Gastrocnemius medialis (tissue), 4 donors: ENCODE measurements at places on chromosomes 5 and 9.

GRCh38 chr5:52709167-52709925 is 78.4 kb upstream of the ITGA1 start:
- H3K27me3 ChIP-seq: no peaks in the 10 kb centered on the region
- no peaks in the 10 kb centered on the region for H3K36me3 ChIP-seq
- H3K4me3 ChIP-seq: no peak overlapping the region

- H3K27me3 ChIP-seq: no peaks in the 10 kb centered on the region
- H3K4me1 ChIP-seq: peaks cover 28% of the 10 kb centered on the region
- no peak overlapping the region for H3K27ac ChIP-seq
- DNase-seq: no peak
- no peaks in the 10 kb centered on the region for H3K36me3 ChIP-seq
Observed at GRCh38 chr9:120934281-120934680, 7.7 kb upstream of the TRAF1 start.

- no peaks in the 10 kb centered on the region for H3K36me3 ChIP-seq
- no peaks in the 10 kb centered on the region for H3K27me3 ChIP-seq
- no peak overlapping the region for H3K4me3 ChIP-seq
- DNase-seq: no peak
Observed at GRCh38 chr5:178784391-178784790, 53.9 kb upstream of the ZNF354A start.

- no peak for DNase-seq
- H3K36me3 ChIP-seq: no peaks in the 10 kb centered on the region
- no peaks in the 10 kb centered on the region for H3K4me1 ChIP-seq
Observed at GRCh38 chr9:16602494-16602893, 268.0 kb downstream of the BNC2 start.

DNA sequence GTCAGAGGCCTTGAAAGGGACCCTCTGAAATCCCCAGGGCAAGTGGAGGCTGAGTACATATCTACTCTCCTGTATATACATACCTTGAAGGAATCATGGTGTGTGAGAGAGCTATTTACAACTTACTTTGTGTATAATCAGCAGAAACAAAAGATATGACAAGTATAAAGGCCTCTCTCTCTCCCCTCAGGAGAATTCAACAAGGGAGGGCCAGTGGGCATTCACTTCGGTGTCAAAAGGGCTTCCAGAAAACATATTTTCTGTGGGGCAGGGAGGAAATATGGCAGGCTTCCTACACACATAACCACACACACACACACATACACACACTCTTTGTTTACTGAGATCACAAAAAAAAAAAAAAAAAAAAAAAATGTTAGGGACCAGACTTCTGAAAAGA is 181.7 kb downstream of the BNC2 start:
- no peaks in the 10 kb centered on the region for H3K27me3 ChIP-seq
- no peak for DNase-seq
- H3K27ac ChIP-seq: peak overlapping the region; percentile 36
- peaks cover 20% of the 10 kb centered on the region for H3K4me1 ChIP-seq
- no peaks in the 10 kb centered on the region for H3K36me3 ChIP-seq

DNA sequence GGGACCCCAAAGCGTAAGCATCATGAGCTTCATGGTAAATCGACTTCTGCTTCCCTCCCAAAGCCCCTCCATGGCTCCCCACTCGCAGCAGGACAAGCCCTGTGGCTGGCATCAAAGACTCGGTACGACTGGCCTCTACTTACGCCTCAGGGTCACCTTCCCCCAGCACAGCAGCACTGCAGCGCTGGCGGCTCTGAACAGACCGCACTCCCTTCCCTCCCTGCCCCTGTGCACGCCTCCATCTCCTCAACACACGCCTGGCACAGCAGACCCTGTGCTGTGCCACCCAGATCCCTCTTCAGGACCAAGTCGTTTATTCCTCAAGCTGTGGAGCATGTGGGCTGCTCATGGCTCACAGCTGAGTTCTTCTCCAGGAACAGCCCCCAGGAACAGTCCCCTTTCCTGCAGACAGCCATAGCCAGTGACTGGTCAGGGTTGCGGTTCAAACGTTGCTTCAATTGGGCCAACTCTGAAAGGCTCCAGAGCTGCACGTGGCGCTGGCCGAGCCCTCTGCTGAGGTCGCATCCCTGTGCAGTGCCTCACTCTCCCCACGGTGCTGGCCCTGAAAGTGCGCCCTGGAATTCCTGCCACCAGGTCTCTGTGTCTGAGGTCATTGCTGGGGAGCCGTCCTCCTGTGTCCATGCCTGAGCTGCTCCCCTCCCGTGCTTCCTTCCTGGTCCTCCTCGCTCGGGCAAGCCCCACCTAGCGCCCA is 88.0 kb downstream of the ZNF354C start:
- no peaks in the 10 kb centered on the region for H3K36me3 ChIP-seq
- H3K27me3 ChIP-seq: no peaks in the 10 kb centered on the region
- no peak overlapping the region for H3K27ac ChIP-seq
- no peaks in the 10 kb centered on the region for H3K4me1 ChIP-seq
- DNase-seq: no peak

DNA sequence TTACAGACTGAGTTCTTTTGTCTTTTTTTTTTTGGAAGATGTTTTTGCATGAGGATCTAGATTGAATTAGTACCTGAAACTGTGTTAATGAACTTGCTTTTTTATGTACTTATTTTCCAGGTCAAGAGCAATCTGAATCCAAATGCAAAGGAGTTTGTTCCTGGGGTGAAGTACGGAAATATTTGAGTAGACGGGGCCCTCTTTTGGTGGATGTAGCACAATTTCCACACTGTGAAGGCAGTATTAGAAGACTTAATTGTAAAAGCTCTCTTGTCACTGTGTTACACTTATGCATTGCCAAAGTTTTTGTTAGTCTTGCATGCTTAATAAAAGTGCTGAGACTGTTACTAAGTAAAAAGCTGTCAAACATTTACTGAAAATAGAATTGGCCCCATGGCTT is 14.5 kb downstream of the SLC23A1 start:
- H3K27me3 ChIP-seq: no peaks in the 10 kb centered on the region
- H3K4me1 ChIP-seq: peaks cover 28% of the 10 kb centered on the region
- H3K4me3 ChIP-seq: no peak overlapping the region
- no peak for DNase-seq
- no peaks in the 10 kb centered on the region for H3K36me3 ChIP-seq

GRCh38 chr5:96387616-96388015 is 45.4 kb downstream of the PCSK1 start:
- H3K4me1 ChIP-seq: peaks cover 4% of the 10 kb centered on the region
- no peak for DNase-seq
- H3K27me3 ChIP-seq: no peaks in the 10 kb centered on the region

DNA sequence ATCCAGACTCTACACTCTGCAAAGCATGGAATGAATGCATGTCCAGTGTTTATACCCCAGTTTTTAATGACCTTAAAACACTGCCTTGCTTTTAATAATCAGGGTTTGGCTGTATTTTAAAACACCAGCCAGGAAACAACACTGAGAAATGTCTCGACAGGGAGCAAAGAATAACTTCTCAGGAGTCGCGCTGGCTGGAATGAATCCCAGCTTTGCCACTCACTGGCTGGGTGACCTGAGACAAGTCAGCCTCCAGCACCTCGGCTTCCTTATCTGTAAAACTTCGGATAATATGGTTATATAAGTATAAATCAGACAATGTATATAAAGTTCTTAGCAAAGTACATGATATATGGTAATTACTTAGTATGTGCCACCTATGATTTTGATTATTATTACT is 505.0 kb downstream of the SPOCK1 start:
- no peaks in the 10 kb centered on the region for H3K36me3 ChIP-seq
- H3K27me3 ChIP-seq: no peaks in the 10 kb centered on the region
- no peak for DNase-seq
- H3K4me3 ChIP-seq: no peak overlapping the region
- no peaks in the 10 kb centered on the region for H3K4me1 ChIP-seq

DNA sequence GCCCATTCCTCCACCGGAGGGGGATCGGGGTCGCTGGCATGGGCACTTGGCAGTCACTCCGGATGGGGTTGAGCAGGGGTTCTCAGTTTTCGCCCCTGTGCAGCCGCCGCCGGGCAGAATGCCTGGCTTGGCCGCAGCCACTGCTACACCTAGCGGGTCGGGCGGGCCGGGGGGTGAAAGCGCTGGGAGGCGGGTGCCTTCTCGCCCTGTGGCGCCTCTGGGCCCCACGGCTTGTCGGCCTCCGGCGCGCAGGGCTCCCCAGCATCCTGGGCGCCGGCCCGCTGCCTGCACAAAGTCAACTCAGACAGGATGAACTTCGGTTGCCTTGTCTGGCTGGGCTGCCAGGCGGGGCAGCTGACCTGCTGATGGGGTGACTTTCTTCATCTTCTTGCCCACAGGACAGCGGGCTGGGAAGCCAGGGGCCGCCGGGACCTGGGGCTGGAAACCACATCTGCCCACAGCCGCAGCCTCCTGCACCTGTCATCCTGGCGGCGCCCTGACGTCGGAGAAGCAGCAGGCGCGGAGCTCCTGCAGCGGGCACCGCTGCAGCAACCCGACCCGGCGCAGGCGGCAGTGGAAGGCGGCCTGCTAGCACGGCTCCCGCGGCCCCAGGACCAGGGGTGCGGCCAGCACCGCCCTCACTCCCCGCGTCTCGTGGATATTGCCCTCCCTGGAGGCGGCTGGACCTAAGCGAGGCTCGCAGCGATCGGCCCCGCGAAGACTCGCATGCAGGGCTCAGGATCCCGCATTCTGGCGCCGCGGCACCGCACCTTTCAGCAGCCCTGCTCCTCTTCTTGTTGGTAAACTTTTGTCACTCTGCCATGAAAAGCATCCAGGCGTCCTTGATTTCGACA is 1.3 kb upstream of the ANKRD18A start:
- H3K4me1 ChIP-seq: peaks cover 7% of the 10 kb centered on the region
- H3K27ac ChIP-seq: no peak overlapping the region
- peaks cover 50% of the 10 kb centered on the region for H3K27me3 ChIP-seq
- no peaks in the 10 kb centered on the region for H3K36me3 ChIP-seq
- no peak for DNase-seq

DNA sequence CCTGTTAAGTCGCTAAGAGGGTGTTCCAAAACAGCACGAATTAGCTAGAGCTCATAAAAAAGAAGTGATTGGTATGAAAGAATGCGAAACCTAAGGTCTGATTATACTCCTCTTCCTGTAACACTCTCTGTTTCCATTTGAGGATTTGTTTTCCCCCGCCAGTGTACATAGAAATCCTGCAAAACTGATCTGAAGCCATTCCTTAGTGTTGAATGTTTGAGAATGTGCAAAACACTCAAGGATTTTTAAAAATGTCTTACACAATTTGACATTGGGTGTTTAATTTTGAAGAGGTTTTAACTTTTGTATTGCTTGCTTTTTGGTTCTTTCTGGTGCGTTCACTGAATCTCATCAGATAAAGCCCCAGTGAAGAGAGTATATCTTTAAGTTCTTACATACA is 105.3 kb downstream of the KCNN2 start:
- no peak overlapping the region for H3K4me3 ChIP-seq
- H3K36me3 ChIP-seq: no peaks in the 10 kb centered on the region
- DNase-seq: no peak
- no peaks in the 10 kb centered on the region for H3K27me3 ChIP-seq
- H3K27ac ChIP-seq: no peak overlapping the region

- DNase-seq: no peak
- no peaks in the 10 kb centered on the region for H3K27me3 ChIP-seq
Observed at GRCh38 chr9:121779381-121780117, 128.1 kb downstream of the DAB2IP start.

GRCh38 chr9:68446836-68447235 is 90.4 kb downstream of the PGM5 start:
- no peaks in the 10 kb centered on the region for H3K36me3 ChIP-seq
- no peak overlapping the region for H3K27ac ChIP-seq
- H3K4me1 ChIP-seq: peaks cover 6% of the 10 kb centered on the region
- no peak overlapping the region for H3K4me3 ChIP-seq
- no peaks in the 10 kb centered on the region for H3K27me3 ChIP-seq
- no peak for DNase-seq

DNA sequence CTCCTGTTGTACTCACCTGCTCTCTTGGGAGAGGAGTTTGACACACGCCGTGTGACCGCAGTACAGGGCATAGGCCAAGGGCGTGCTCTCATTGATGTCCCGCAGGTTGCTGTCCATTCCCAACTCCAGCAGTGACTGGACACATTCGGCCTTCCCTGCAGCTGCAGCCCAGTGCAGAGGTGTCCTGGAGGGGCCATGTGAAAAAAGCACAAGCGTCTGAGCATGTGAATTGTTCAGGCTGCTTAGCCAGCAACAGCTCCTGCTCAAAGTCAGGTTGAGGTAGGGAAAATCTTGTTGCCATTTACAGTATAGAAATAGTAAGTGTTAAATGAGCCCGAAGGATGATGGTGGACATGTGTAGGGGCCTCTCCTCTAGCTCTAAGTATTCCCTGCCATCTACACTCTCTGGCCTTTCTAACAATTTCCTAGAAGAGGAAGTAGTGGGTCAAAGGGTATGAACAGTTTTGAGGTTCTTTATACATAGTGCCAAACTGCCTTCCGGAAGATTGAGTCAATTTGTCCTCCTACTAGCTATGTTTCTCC is 116.5 kb downstream of the ANKRD55 start:
- H3K36me3 ChIP-seq: no peaks in the 10 kb centered on the region
- H3K27me3 ChIP-seq: no peaks in the 10 kb centered on the region
- H3K4me1 ChIP-seq: no peaks in the 10 kb centered on the region
- no peak for DNase-seq
